ENCODE measurements at places on chromosomes 13 and 19. TPM values are rescaled to one million over a fixed set of nuclear protein-coding genes. Genes with fewer than 3 reads are reported as not detected.

The ZNF57 gene
- 4.4 TPM for total RNA-seq

The ZNF880 gene
- total RNA-seq, result 15.9 TPM

The RFPL4A gene
- total RNA-seq, result not detected

The DOHH gene
- total RNA-seq, result 21.3 TPM

The LIN7B gene
- total RNA-seq, result 5.1 TPM

The SOX1 gene
- not detected for total RNA-seq

The GADD45B gene
- total RNA-seq, result 51.1 TPM

The ZNRF4 gene
- not detected for total RNA-seq

The BRME1 gene
- 8.2 TPM for total RNA-seq

The NLRP11 gene
- total RNA-seq, result 0.11 TPM

The CPAMD8 gene
- total RNA-seq, result 0.07 TPM

The ONECUT3 gene
- total RNA-seq, result not detected

The SUGT1 gene
- 66.7 TPM for total RNA-seq

The ZNF486 gene
- 10.5 TPM for total RNA-seq

The NXNL1 gene
- total RNA-seq, result not detected

The GAPDHS gene
- total RNA-seq, result not detected

The INTS6 gene
- total RNA-seq, result 56.6 TPM

The RNF17 gene
- not detected for total RNA-seq

The FBXO27 gene
- total RNA-seq, result 0.37 TPM

The NBEA gene
- total RNA-seq, result 0.20 TPM

The HSPB6 gene
- not detected for total RNA-seq

The ZNF841 gene
- total RNA-seq, result 15.2 TPM
